Bronchial epithelial cell (primary cell): ENCODE measurements at places on chromosomes 2 and 18. TPM values are rescaled to one million over a fixed set of nuclear protein-coding genes. Genes with fewer than 3 reads are reported as not detected.

DNA sequence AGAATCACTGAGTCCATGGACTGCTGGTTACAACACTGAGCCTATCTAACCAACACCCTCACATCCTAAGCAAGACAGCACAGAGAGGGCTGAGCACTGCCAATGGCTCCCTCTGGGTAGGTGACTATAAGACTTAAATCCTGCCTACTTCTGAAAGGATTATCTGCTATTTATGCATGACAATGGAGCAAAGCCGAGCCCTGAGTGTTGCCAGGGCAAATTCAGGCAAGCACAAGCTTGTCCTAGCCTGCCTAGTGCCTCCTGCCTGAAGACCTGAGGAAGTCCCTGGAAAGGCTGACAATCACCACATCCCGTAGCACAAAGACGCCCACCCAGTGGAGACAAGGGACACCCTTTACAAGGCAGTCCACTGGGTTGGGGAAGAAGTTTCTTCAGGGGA, 129.7 kb downstream of the OSR1 start:
- peak; percentile 98 for DNase-seq

The BBS5 gene
- total RNA-seq, result 1.3 and 3.2 TPM in 2 replicates

DNA sequence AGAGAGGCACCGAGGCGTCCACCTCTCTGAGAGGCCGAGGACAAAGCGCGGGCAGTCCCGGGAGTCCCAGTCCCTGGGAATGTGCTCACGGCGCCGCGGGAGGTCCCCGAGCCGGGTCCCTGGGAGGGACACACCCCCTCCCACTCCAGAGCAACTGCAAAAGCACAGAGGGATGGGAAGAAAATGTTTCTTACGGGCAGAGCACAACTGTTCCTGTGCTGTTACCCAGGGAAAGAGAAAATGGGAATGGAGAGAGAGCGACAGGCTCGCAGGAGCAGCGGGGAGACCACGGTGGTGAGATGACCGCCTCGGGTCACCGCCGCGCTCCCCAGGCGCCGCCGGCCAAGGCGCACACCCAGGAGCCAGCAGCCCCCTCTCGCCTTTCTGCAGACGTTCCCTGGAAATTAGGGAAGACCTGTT, 1.2 kb upstream of the BCL11A start:
- DNase-seq, result no peak

The CIDEA gene
- total RNA-seq, result 0.53 TPM in 1 of 2 replicates, not detected in the other

- peak; percentile 15 for DNase-seq
Observed at GRCh38 chr2:173354073-173354581, 545 bp upstream of the CDCA7 start.

The NRP2 gene
- total RNA-seq, result 12.8 and 21.3 TPM in 2 replicates

GRCh38 chr2:23629772-23630480, 244.9 kb downstream of the KLHL29 start:
- no peak for DNase-seq

- DNase-seq, result no peak
Observed at GRCh38 chr2:112140205-112140802, 2.1 kb downstream of the FBLN7 start.

DNA sequence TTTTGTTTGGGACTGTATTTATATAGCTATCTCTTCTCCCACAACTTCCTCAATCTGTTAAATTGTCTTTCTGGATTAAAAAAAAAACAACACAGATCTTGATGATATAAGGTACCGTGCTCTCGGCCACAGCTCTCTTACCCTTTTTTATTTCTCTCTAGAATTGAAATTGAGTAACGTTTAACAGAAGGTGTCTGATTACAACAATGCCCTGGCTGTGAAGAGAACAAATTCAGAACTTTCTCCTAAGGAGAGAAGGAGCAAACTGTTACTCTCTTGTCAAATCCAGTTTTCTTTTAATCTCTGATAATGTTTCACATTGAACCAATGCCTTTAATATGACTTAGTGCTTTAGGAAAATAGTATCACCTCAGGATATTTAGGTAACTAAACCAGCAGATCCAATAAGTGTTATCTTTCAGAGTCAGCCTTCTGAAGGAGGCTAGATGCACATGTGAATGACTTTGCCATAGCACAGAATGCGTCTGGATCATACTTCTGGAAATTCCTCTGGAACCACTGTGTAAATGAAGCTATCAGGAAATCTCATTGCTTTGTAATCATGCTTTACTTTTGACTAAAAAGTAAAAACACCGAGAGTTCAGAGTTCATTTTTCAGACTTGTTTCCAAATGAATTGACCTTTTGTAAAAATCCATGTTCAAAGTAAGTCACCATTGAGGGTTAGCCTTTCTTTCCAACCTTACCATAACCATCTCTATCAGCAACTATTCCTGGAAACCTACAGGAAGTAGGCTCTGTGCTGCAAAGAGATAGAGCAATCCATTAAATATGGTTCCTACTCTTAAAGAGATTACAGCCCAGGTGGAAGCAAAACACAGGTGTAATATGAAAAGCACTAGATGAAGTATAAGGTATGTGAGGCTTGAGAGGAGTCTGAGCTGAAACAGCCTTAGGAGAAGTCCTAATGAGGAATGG, 147.0 kb upstream of the OSR1 start:
- DNase-seq, result peak; percentile 17

- DNase-seq, result no peak
Observed at GRCh38 chr18:49015886-49016647, 65.3 kb upstream of the SMAD7 start.

The ZNF397 gene
- total RNA-seq, result 12.4 and 15.0 TPM in 2 replicates

- DNase-seq, result no peak
Observed at GRCh38 chr2:18272148-18272494, 288.3 kb downstream of the RDH14 start.
